ENCODE measurements at places on chromosomes 13 and 19.

- DNase-seq: no peak
Observed at GRCh38 chr13:20431080-20431479, 94.6 kb downstream of the CRYL1 start.

DNA sequence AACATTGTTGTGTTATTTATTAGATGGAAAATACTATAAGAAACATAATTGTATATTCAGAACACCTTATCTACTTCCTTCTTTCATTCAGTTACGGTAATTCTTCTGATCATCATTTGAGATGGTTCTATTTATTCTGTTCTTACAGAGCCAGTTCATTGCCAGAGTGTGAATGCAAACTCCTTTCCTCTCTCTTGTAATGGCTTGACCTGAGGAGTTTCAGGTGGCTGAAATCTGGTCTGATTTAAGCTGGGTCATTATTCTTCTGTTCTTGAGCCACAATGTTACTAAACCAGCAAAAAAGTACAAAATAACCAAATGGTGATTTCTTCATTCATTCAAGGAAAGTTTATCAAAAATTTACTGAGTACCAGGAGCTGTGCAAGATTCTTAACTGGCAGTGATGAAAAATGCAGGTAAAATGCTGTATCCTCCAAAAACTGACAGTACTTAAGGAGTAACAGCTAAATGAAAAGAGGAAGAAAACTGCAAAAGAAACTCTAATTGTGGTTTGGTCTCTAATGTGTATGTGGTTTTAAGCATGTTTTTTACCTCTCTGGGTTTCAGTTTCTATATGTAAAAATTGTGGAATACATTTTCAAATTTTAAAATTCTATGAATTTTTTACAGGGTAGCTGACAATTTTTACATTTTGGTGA, 182.4 kb upstream of the UFM1 start:
- DNase-seq: no peak

DNA sequence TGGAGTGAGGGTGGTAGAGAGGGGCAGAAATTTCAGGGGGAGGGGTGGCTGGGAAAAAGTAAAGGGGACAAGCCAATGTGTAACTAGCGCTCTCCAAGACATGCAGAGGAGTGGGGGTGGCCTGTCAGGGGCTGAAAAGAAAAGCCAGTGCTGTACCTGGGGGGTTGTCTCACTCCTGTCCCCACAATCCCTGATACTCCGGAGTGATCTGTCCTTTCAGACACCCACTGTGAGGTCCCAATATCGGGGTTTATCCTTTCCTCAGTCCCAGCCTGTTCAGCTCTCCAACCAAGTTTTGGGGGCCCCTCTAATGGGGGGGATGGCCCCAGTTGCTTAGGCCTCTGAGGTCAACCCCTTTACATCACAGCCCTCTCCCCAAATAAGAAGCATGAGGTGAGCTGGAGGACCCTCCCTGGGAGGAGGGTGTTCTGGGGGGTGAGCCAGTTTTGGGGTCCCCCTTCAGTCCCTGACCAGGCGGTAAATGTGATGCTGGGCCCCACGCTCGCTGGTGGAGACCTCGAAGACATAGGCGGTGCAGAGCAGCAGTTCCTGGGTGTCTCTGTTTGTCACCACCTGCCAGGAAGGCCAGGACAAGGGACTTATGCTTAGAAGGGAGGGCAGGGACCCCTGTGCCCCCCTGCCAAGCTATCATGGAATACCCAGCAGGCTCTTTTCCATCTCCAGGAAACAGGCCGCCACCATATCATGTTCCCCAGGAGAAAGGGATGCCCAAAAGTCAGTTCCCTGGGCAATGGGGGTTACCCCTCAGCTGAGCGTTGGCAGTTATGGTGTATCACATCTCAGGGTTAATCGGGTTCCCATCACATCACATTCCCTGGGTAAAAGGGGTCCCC, 5.9 kb downstream of the CD37 start:
- no peak for DNase-seq

DNA sequence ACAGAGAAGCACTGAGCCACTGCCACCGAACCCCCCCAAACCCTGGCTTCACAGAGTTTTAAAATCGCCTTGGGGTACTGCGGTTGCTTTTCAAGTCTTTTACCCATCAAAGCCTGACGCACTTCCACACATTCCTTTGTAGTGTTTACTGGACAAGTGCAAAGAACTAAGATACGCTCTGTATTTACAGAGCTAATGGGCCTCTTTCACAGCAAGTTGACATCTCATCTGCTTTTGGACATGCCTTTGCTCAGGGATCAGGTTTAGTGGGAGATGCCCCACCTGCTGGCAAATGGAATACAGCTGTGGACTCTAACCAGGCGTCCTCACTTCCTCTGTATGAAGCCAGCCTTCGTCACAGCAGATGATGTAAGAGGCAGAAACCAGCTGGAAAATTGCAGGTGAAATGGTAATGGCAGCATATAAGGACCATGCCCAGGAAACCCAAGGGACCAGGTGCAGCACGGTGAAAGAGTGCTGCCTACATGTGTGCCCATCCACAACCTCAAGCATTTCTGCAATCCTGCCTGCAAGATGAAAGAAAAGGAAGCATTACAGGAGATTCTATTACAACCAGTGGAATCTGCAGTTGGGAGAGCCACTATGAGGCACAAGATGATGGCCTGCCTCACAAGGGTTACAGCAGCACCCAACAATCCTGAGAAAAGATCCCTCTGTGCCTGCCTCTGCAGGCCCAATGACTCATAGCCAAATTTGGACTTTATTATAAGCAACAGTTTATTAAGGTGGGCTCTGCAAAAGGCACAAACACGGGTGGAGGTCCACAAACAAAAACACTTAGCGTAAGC, 34.7 kb downstream of the BRD4 start:
- no peak for DNase-seq

- no peak for DNase-seq
Observed at GRCh38 chr13:25992076-25992475, 59.7 kb downstream of the SHISA2 start.

All from fibroblast of skin of left biceps (primary cell).